ENCODE measurements at places on chromosomes 6 and 20.

GRCh38 chr20:32434434-32434833 is 76.3 kb downstream of the ASXL1 start:
- no peak for DNase-seq

- no peak for DNase-seq
Measured at GRCh38 chr6:168943231-168943905, 310.3 kb downstream of the THBS2 start.

- DNase-seq, result no peak
Measured at GRCh38 chr6:156471000-156471399, 306.2 kb upstream of the ARID1B start.

DNA sequence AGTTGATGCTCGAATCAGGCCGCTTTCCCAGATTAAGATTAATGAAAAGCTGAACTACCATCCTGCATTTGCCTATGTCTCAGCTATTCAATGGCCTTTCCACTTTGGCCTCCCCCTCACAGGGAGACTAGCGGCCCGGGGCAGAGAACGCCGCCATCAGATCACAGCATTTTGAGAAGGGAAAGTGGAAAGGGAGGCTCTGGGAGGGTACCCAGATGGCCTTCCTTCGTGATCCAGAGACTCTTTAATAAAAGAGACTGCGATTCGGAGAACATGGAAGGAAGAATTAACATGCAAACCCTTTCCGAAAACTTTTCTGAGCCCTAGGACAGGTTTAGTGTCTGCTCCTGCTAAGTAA is 533 bp downstream of the MRPS18A start:
- no peak for DNase-seq

DNA sequence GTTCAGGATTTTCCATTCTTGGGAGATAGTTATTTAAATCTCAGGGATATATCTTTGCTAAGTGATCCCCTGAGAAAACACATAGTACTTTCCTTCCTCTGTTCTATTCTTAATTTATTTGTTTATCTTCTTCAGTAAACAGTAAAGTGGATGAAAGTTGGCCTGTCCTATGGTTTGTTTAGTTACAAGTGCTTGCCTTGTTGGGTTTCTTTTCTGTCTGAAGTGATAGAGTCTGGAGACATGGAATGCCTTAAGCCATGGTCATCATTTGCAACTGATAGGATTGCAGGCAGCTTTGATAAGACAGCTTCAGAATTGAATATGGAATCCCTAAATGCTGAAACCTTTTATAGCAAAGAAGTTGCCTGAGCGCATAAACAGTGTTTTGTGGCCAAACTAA is 4.9 kb downstream of the ADGRG6 start:
- no peak for DNase-seq
